Daoy (cell line): ENCODE measurements at places on chromosomes 7 and 10.

GRCh38 chr10:70763567-70763966, 21.6 kb downstream of the TBATA start:
- no peak for DNase-seq

DNA sequence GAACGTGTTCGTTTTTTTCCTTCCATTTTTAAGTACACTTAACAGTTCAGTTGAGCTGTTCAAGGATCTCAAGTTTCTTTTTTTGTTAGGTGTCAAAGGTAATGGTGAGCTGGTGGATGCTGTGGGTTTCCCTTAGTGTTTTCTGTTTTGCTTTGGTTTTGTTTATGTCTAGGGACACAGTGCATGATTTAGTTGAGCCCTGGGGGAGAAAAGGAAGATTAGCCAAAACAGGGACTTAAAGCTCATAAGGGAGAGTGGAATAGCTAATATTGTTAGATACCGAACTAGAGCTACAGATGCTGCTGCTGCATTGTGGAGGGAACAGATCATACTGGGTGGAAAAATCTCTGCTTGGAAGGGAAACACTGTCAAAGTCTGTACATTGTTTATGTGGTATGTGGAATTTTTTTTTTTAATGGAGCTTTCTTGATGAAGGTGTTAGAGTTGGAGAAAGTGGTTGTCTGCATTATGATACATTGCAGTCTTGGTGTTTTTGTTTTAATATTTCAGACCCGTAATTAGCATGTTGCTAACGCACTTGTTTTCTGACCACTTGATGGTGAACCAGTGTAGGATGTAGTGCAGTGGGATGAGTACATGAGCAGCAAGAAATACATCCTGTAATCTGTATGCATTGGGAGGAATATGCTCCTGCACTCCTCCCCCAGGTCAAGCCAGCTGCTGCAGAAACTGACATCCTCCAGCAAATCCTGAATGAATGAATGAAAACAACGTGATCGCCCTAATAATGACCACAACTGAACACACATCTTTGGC, 2.1 kb downstream of the GLCCI1 start:
- DNase-seq = peak; percentile 13

DNA sequence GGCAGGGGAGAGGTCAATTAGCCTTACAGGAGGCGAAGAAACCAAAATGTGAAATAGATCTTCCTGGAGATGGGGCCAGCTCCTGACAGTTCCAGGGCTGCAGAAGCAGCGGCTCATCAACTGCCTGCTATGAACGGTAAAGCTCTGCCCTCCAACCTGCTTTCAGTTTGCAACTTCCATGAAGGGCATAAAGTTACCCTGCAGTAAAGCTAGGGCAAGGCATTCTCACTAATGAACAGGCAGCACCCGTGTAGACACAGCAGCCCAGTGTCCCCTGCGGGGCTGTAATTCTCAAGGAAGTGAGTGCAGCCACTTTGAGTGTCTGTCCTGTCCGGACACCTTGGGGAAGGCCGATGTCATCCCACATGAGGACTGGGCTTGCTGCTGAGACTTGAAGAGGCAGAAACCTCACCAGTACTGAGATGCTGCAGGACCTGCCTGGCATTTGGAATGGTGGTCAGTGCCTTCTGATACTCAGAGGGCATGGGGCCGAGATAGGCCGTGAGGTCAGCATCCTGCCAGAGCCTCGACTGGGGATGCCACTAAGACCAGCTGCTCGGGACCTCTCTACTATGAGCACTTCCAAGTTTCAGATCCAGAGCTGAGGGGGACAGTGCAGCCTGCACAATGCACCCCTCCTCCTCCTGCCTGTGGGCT, 26.1 kb upstream of the C10orf53 start:
- DNase-seq = no peak

- no peak for DNase-seq
Observed at GRCh38 chr7:26136831-26137230, 15.2 kb upstream of the NFE2L3 start.

DNA sequence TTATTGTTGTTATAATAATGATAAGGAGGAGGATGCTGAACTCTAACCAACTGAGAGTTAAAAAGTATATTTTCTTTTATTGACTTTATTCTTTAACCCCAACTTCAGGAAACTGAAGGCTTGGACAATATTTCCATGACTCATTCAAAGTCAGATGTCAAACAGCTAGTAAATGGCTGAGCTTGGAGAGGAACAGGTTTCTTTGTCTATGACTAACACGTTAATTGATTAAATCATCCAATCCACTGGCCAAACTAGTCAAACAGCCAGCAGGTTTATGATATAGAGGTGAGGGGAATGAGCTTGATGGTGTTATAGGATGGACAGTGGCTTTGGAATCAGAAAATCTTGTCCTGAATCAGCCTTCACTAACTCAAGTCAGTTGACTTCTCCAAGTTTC, 119.1 kb upstream of the WDR11 start:
- DNase-seq = peak; percentile 5

- peak; percentile 65 for DNase-seq
Observed at GRCh38 chr10:103241262-103242011, 4.2 kb upstream of the RPEL1 start.

GRCh38 chr10:117578490-117578889, 35.9 kb downstream of the EMX2 start:
- DNase-seq = no peak

DNA sequence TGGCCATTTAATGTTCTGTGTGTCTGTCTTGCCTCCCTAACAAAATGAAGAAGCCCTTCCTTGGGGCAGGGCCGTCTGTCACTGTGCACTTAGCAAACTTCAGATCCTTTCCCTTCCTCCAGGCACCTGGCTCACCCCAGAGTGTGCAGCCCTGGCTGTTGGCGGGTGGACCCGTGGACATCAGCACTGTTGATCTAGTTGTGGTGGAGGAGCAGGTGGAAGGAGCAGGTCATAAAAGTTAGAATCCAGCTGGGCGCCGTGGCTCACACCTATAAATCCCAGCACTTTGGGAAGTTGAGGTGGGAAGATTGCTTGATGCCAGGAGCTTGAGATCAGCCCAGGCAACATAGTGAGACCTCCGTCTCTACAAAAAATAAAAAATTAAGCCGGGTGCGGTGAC, 12.7 kb downstream of the RAB19 start:
- no peak for DNase-seq

DNA sequence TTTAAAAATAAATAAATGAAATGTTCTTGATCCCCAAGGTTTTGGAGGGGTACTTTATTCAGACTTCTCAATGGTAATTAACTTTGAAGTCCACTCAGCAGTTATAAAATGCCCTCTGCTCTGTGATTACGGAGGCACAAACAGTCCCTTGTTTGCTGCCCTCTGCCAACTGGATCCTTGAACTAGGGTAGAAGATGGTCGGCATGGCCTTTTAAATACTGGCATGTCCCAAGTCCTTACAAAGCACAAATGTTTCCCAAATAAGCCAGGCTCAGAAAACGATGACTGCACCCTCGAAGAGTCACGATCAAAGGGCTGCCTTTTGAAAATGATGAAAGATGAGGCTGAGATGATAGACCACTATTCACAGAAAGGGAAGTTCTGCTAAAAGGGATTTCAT, 47.0 kb downstream of the GFRA1 start:
- DNase-seq = no peak

DNA sequence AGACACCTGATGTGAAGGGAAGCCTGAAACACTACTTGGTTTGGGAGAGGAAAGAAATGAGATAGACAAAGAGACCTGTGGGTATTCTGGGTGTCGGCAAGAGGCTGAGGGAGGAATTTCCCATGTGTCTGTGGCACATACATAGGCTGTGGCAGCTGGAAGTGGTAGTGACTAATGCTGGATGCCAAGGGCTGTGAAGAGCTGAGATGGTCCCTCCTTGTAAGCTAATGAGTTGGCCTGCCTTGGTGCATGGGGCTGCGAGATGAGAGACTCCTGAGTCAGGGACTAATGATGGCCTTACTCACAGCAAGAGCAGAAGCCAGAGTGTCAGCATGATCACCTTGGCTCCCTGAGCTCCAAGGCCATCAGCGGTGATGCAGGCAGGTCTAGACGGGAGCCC, 119.0 kb upstream of the EEPD1 start:
- DNase-seq = peak; percentile 87
